ENCODE measurements at places on chromosomes 2 and 18.
A peak's percentile ranks its signal among the peaks of the same experiment; 100 is the strongest.

GRCh38 chr18:78770139-78770822 lies 209.3 kb upstream of the SALL3 start:
- DNase-seq: no peak

DNA sequence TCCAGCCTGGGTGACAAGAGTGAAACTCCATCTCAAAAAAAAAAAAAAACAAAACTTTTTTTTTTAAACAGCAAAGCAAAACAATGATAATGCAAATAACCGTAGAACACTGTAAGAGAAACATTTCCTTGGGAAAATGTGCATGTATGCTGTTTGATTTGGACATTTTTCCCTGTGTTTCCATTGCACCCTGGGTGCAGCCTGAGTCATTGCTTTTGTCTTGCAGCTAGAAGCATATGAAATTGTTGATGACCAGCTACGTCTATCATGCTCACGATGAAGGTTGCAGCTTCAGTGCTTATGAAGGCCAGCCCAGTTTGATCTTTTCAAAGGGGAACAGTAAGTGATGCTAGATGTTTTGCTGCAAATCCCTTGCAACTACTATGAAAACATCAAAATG lies 41.5 kb downstream of the MOGAT1 start:
- DNase-seq: no peak

DNA sequence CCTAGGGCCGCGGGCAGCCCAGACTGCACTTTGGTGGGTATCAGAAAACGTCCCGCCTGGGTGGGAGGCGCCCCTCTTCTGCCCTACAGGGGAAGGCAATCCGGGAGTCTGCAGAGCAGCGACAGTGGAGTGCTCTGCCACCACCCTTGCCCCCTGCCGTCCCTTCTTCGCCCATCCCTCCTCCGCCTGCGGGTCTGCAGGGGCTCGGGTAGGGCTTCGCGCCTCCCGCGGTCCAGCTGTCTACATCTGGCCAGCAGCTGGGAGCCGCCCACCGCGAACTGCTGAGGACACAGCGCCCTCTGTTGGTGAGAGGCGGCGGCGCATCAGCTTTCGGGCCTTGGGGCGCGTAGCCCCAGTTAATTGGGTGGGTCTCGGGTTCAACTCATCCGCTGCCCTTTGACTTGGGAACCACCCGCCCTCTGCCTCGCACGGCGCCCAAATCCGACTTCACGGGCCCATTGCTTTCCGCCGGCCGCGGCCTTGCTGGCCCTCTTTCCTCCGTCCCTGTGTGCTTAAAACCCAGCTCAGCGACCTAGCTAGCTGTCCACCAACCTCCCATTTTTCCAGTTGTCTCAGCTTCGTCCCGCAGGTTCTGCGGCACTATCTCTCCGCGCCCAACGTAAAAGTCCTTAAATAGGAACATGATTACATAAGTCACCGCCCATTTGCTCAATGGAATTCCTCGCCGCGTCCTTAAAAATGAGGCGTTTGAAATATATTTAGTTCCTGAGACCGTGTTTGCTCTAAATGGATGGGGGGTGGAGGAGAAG lies 17.6 kb downstream of the WNT10A start:
- peak; percentile 11 for DNase-seq

DNA sequence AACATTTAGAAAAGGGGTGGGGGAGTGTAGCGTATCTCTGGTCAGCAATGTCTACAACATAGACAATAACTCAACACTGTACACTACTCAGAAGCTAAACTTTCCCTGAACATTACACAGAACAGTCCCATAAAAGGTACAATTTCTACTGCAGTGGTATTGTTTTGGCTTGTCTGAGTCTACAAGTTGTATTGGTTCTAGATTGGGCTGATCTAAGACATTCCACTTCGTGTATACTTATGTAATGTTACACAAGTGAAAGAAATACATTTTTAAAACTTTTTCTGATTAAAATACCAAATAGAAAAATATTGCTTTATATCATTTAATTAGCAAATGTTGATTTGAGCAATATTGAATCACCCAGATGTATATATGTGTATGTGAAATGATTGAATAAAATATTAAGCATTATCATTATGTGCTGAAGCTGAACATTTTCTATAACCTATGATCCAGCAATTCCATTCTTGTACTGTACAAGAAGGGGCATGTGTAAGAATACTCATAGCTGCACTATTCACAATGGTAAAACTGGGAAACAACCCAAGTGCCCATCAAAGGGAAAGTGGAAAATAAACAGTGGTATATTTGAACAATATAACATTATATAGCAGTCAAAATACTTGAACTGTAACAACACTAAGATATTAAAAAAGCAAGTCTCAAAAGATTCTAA lies 52.4 kb downstream of the VSNL1 start:
- no peak for DNase-seq

- no peak for DNase-seq
These were observed 153.8 kb upstream of the SETBP1 start for GRCh38 chr18:44526705-44527415.

- no peak for DNase-seq
These were observed 94.6 kb downstream of the GLI2 start for GRCh38 chr2:120830096-120830830.

DNA sequence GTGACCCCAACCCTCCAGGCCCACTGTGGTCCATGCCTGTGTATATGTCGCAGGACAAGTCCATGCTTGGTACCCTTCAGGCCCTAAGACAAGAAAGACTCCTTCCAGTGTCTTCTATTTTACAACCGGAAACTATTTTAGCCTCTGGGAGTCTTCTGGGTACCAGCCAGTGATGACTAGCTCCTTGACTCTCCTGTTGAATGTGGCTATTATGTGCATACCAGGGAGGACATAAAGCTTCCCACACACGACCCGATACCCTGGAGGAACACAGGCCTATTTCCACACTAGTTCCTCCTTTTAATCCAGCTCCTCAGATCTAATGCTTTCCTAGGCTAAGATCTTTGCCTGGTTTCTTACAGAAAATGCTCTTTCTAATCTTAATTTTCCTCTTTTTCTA lies 178.1 kb downstream of the NCKAP5 start:
- DNase-seq: no peak

DNA sequence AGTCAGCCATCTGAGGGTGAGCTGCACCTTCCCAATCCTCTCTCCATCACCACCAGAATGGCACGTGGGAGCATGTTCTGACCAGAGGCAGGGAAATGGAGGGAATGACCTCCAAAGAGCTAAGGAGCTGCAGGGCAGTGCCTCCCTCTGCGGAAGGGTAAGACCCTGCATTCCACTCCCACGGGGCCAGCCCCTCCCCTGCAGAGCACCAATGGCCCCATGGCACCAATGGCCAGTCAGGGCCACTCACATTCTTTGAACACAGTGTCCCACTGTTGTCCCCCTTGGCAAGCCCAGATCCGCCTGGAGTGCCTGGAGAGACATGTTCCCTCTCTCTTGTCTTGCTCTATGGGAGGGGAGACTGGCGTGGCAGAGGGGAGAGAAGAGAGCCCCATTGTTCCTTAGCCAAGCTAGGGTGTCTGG lies 164.4 kb downstream of the TNS1 start:
- DNase-seq: no peak

- no peak for DNase-seq
These were observed 8.8 kb downstream of the NABP1 start for GRCh38 chr2:191686729-191687128.

DNA sequence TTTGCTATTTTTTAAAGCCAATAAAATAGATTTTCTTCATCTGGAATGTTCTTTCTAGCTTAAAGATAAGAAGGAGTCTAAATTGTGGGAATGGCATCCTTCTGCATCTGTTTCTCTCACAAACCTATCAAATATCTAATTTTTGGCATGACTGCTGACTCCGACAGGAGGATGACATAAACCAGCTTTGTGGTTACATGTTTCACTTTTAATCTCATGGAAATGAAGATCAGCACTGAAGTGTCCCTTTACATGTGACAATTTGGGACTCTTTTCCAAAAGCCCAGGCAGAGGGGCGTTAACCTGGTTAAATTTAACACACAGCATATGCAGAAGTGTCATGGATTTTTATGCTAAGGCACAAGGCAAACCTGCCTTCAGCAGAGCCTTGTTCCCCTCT lies 694.7 kb downstream of the ARHGAP15 start:
- no peak for DNase-seq

DNA sequence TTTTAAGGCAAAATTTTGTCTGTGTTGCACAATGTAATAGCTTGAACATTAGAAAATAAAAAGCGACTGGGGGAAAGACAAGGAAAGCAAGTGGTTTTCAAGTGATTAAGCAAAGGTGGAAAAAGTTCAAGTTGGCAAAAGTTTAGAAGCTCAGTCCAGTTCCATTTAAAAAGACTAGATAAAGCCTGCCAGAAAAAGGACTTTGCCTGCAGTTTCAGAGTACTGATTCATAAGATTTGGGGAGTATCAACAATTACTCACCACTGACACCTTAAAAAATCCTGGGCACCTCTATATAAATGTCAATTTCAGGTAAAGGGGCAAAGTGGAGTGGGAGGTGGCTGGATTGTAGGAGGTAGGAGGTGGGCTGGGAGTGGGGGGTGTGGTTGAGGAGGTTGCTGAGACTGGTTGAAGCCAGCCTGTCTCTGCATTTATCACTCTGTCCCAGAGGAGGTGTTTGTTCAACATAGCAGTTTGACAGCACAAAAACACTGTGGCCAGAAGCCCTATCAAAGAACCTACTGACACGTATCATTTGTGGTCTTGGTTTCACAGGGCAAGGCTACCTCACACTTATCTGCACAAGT lies 14.6 kb downstream of the ZEB2 start:
- no peak for DNase-seq

DNA sequence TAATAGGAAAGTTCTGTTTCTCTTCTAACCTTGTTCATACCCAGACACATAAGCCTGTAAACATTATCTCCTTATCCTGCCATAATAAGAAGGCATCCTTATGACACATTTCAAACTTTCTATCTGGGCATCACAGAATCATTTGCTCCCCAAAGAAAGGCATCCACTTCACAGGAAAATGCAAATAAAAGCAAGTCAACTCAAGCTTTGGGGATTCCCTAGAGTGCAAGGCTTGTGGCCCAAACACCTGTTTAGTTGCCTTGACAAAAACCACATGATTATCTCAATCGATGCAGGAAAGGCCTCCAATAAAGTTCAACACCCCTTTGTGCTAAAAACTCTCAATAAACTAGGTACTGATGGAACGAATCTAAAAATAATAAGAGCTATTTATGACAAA lies 195.7 kb upstream of the GALNT5 start:
- DNase-seq: no peak

- DNase-seq: no peak
These were observed 165.3 kb downstream of the LCLAT1 start for GRCh38 chr2:30612371-30612770.

GRCh38 chr18:11541179-11541578 lies 68.2 kb upstream of the SLC35G4 start:
- DNase-seq: no peak

GRCh38 chr2:9097239-9097638 lies 93.8 kb upstream of the MBOAT2 start:
- DNase-seq: no peak

GRCh38 chr2:220129391-220129790 lies 502.0 kb downstream of the SLC4A3 start:
- no peak for DNase-seq

- no peak for DNase-seq
These were observed 36.7 kb upstream of the ITGA4 start for GRCh38 chr2:181420259-181421130.

GRCh38 chr2:98598781-98599428 lies 9.4 kb downstream of the COA5 start:
- DNase-seq: no peak

DNA sequence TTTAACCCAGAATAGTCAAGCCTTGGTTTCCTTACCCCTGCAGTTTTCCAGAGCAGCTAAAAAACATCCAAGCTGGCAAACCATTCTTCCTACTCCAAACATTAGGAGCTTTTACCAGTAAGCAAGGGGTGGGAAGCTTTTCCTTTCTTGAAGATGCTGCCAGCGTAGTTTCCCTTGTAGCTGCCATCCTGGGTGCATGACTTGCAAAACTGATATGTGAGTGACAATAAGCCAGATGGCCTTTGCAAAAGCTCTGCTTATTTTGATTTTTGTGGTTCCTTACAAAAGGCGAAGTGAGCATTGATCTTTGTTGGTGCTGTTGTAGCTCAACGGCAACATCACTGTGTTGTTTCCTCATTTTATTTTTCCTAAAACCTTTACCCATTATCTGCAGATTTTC lies 138.8 kb downstream of the WDSUB1 start:
- DNase-seq: no peak

DNA sequence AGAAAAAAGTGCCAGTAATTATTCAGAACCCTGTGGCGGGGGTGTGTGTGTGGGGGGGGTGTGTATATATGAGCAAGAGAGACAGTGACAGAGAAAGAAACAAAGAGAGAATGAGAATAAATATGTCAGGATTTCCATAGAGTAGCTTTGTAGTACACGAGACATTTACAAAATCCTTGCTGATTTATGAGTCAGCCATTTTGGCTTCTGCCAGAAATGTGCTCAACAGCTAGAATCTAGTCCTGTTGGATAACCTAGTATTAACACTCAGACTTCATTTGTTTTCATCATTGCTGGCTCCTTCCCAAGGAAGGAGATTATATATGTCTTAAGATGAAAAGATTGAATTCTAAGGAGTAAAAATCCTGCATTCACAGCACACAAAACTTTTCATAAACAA lies 140.5 kb upstream of the HNRNPA3 start:
- DNase-seq: no peak

- DNase-seq: no peak
These were observed 126.7 kb downstream of the ARHGAP15 start for GRCh38 chr2:143255899-143256298.

DNA sequence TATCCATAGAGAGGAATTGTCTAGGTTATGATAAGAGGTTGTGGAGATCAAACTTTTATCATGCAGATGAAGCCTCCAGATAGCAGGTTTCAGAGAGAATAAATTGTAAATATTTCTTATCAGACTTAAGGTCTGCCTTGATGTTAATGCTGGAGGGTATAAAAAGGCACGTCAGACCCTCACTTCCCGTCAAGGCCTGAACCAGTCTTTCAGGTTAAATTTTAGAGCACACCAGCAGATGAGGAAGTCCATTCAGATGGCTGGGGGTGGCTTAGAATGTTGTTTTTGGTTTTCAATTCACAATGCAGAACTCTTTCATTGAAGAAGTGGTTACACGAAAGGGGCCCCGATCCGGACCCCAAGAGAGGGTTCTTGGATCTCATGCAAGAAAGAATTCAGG lies 144.4 kb upstream of the FBXO11 start:
- DNase-seq: no peak

GRCh38 chr2:169137924-169138323 lies 68.6 kb downstream of the DHRS9 start:
- DNase-seq: no peak

DNA sequence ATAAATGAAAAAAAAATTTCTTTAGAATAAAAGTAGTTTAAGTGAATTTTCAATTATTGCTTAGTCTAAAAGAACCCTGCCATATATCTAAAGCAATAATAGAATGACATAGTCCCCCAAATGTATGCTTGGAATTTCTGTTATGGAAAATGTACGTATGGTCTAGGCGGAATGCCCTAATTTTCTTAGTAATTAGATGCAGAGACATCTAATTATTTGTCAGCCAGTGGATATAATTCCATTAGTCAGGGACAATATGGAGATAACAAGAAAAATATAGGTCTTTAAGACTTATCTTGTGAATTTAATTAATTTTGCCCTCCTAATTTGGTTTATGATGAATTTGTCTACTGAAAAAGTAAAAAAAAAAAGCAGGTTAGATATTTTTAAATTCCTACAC lies 460.9 kb upstream of the SOX11 start:
- no peak for DNase-seq

GRCh38 chr2:36965751-36966369 lies 476 bp downstream of the STRN start:
- DNase-seq: peak; percentile 8

- no peak for DNase-seq
These were observed 4.0 kb upstream of the RTP5 start for GRCh38 chr2:241865416-241865956.

Data from DMS79 (cell line).